ENCODE measurements at places on chromosomes 2 and 18.
A peak's percentile ranks its signal among the peaks of the same experiment; 100 is the strongest.

DNA sequence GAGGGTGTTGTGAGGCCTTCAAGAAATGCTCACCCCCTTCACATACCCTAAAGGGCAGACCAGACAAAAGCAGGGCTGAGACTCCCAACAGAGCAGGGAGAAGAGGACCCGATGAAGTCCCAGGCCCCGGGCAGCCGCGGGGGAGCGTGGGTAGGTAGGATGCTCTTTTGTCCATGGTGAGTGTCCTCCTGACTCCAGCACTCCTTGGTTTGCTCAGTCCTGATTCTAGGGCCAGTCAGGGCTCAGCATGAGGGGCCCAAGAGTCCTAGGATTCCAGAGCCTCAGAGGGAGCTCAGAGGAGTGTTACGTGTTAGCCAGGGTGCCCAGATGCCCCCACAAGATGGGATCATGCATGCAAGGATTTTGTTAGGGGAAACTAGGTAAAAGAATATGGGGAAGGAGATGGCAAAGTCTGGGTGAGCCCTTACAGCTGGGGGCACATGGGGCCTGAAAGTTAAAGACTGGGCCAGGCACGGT lies 64.8 kb downstream of the SMAD7 start:
- no peak for DNase-seq

- DNase-seq, result no peak
Observed at GRCh38 chr2:200144571-200144970, 161.9 kb upstream of the SPATS2L start.

- no peak for DNase-seq
Observed at GRCh38 chr2:146979746-146980145, 865.1 kb upstream of the ACVR2A start.

DNA sequence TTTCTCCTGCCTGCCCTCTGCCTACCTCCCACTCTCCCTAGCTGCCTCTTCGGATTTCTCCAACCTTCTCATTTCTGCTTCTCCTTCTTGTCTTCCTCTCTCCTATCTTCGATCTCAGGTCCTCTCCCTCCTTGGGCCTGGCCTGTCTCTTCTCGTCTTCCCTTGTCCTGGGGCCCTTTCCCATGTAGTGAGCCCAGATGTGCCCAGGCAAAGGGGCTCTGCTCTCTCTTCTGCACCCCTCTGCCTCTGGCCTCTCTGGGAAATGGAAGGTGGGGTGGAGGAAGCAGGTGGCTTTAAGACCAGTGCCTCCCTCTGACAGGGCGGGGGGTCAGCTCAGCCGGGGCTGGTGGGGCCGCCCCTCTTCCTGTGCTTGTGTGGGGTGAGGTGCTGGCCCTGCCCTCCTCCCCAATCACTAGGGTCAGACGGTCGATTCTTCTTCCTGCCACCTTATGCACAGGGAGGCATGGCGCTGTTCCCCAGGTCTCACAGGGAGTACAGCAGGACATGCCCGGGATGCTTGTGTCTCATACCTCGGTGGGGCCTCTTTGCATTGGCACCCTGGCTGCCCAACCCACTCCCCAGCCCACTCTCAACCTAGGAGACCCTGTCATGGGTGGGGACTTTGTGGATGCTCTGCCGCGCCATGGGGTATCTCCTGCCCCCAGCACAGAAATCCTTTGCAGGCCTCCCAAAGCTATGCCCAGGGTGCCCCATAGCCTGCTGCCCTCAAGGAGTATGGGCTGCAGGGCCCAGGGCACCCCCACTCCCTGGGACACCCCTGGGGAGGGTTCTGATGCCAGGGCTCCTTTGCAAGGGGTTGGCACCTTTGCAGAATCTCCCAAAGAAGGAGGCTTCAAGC lies 213.8 kb upstream of the HAAO start:
- no peak for DNase-seq

- no peak for DNase-seq
Observed at GRCh38 chr2:173043897-173044519, 31.6 kb upstream of the MAP3K20 start.

DNA sequence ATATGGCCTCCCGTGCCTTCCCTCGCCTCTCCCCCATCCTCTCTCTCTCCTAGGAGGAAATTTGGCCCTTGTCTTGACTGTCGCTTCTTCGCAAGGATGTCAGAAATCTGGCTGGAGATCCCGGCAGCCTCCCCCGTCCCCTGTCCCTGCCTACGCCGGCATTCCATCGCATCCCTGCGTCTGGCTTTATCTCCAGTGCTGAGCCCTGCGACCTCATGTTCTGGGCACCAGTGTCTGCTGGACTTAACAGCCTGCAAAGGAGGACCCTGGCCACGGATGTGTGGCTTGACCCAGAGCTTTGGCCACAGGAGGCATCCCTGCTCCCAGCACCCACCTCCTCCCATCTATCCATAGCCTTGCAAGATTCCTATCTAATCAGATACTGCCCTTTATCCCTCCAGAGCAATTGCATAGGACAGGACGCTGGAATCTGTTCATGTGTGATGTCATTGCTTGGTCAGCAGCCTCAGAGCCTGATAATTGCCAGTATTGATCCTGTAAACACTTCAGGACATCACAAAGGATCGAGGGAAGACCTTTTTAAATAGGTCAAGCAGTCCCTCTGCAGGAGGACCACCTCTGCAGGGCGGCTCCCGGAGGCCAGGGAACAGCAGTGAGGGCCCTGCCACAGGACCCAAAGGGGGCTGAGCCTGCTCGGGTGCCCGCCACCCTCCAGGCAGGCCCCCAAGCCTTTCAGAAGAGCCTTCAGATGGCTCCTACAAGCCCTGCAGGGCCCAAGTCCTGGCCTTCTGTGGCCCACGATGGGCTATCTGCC lies 168.2 kb downstream of the TWIST2 start:
- DNase-seq, result no peak

- peak; percentile 38 for DNase-seq
Observed at GRCh38 chr18:9757827-9758621, 49.9 kb downstream of the RAB31 start.

GRCh38 chr2:3441465-3441864 lies 62.0 kb downstream of the TRAPPC12 start:
- DNase-seq, result no peak

- DNase-seq, result no peak
Observed at GRCh38 chr2:127605691-127606263, 40.2 kb upstream of the GPR17 start.

GRCh38 chr18:73841661-73842060 lies 306.0 kb downstream of the FBXO15 start:
- DNase-seq, result no peak

GRCh38 chr2:103805746-103806145 lies 1043.9 kb downstream of the TMEM182 start:
- no peak for DNase-seq

DNA sequence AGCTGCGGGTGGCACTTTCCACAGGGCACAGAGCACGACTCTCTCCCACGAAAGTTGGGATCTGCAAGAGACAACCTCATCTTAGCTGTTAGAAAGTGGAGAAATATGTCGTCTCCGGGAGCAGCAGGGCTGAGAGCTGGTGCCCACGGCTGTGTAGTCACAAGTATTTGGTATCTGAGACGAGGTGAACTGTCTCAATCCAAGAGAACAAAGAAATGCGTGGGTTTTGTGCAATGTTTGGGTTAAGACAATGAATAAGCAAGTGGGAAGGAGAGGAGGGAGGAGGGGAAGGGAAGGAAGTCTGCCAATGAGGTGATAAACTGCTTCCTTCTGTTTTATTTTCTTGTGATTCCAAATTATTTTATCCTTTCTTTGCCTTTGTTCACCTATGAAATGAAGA lies 18.0 kb downstream of the DYTN start:
- DNase-seq, result no peak

DNA sequence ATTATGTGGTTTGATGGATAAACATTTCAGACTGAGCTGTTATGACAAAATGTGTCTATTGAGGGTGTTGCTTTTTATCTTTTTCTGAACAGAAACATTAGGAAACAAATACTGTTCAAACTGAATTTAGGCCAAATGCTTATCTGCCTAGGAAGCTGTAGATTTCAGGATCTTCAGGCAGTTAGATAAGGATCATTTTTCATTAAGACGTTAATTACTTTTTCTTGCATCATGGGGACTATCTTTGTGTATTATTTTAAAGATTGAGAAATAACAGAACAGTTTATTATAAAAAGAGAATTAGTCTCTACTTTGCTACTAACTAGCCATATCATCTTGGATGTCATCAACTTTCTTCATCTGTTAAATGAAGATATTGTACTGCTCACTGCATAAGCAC lies 107.5 kb downstream of the TTC27 start:
- DNase-seq, result no peak

DNA sequence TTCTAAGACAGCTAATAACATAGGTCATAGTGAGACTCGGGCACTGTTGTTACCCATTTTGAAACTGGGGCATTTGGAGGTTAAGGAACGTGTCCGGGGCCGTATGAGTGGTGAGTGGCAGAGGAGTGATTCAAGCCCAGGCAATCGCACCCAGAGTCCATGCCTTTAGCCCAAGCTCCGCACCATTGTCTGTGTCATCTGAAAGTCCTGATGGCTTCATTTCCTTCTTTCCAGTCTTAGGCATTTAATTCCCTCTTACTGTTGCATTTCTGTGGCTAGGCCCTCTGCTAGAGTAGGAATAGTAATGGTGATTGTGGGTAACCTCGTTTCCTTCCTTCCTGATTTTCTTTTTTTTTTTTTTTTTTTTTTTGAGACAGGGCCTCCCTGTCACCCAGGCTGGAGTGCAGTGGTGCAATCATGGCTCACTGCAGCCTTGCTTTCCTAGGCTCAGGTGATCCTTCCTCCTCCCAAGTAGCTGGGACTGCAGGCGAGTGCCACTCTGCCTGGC lies 49.8 kb upstream of the ASB1 start:
- no peak for DNase-seq

GRCh38 chr18:62088156-62088555 lies 98.7 kb downstream of the PIGN start:
- DNase-seq, result no peak

DNA sequence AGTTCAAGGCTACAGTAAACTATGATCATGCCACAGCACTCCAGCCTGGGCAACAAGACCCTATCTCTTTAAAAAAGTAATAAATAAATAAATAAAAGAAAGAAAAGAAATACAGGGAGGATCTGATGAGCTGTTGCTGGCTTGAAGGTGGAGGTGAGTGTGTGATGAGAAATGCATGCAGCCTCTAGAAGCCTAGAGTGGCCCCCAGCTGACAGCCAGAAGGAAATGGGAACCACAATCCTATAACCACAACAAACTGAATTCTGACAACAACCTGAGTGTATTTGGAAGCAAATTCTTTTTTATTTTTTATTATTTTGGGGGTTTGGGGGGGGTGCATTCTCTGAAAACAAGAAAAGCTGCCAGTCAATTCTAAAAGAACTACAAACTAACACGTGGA lies 14.6 kb downstream of the NOL10 start:
- no peak for DNase-seq

DNA sequence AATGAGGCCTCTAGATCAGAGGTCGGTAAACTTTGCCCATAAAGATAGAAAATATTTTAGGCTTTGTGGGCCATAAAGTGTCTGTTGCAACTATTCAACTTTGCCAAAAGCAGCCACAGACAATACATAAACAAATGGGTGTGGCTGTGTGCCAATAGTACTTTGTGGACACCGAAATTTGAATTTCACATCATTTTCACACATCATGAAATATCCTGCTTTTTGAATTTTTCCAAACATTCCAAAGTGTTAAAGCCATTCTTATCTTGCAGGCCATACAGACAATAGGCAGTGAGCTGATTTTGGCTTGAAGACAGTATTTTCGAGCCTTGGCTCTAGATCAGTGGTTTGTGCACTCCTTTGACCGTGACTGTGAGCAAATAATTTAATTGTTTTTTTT lies 51.1 kb upstream of the EPC2 start:
- DNase-seq, result no peak

GRCh38 chr18:59300676-59301285 lies 17.7 kb downstream of the CPLX4 start:
- no peak for DNase-seq

- DNase-seq, result peak; percentile 31
Observed at GRCh38 chr2:170361090-170361936, 183.4 kb downstream of the MYO3B start.

DNA sequence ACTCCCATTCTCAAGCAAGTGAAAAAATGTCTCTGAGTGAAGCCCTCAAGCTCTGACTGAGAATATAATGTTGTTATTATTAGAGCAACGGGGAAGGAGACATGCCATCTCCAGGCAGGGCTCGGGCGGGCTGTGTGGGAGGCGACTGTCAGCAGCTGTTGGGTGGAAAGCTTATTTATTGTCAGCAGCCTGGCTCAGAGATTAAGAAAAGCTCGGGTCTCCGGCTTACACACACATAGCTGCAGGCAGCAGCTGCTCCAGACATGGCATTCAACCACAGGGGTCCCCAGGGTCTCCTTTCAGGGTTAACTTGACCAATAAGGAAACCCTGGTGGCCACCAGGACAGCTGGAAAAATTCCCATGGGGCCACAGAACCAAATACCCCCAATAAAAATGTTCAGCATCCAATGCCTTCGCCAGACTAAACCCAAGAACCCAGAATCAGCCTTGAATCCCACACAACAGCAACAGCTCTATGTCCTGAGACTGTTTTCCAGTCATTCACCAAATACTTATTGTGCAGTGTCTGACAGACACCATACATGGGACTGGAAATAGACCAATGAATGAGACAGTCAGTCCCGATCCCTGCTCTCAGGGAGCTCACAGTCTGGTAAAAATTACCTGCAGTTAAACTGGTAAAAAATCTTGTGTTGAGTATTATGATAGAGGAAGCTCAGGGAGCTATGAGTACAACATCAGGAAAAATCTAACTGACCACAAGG lies 70.5 kb upstream of the RTN4 start:
- DNase-seq, result no peak

DNA sequence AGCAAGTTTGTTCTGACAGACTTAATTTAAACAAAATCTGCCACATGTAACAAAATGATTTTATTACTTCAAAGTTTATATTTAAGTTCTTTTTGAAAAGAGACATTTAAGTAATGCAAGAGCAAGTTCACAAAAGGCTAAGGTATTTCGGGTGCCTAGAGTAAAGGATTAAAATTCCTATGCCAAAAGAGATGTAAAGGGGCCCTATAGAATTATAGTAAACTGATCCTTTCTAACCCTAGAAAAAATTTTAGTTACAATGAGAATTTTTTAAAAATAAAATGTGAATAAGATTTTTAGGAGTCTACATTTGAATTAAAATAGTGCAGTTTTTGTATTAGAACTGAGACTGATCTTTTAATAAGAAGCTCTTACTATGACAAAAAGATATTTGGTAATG lies 147.1 kb downstream of the PLEKHA3 start:
- no peak for DNase-seq

GRCh38 chr2:68330691-68331090 lies 10.9 kb upstream of the CNRIP1 start:
- no peak for DNase-seq

- DNase-seq, result no peak
Observed at GRCh38 chr2:197108758-197109157, 182.3 kb upstream of the PGAP1 start.

DNA sequence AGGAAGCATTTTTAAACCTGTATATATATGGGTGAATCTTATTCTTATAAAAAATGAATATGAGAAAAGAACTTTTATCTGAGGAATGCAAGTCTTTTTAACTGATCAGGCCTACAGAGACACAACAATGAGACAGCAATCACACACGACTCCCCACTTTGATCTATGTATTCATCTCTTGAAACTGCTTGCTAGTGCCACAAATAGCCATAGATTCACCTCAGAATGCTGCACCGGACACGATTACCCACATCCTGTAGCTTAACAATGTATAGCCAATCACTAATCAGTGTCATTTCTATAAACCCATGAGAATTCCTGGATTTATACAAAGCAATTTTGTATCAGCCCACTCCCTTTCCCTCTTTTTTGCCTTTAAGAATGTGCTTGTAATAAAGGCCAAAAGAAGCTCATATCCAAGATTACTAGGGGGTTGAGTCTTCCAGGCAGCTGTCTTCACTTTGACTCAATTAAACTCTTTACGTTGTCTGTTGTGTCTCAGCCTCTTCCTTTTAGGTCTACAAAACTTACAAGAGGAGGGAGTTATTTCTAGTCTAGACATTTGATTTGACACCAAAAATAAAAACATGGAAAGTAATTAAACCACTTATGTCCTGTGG lies 94.9 kb downstream of the MBD2 start:
- DNase-seq, result no peak

Data from HFF-Myc (cell line).